Activated naive CD8-positive, alpha-beta T cell treated with anti-CD3 and anti-CD28 coated beads for 36 hours (primary cell): ENCODE measurements at places on chromosomes 6 and 20. TPM values are rescaled to one million over a fixed set of nuclear protein-coding genes. Genes with fewer than 3 reads are reported as not detected.

DNA sequence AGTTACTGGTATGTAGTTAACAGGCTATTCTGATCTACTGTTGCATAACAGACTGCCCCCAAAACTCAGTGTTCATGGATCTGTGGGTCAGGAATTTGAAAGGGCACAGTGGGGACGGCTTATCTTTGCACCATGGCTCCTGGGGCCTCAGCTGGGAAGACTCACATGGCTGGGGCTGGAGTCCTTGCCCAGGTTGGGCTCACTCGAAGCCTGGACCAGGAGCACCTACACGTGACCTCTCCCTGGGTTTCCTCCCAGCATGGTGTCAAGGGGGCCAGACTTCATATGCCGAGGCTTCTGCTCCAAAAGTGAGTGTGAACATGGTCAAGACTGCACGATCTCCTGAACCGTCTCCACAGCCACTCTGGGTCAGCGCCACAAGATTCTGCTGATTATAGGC, 11.7 kb downstream of the SYNDIG1 start:
- no peak for DNase-seq
- no peaks in the 10 kb centered on the region for H3K36me3 ChIP-seq
- no peaks in the 10 kb centered on the region for H3K4me1 ChIP-seq
- H3K27ac ChIP-seq, result no peak overlapping the region
- H3K4me3 ChIP-seq, result no peak overlapping the region

DNA sequence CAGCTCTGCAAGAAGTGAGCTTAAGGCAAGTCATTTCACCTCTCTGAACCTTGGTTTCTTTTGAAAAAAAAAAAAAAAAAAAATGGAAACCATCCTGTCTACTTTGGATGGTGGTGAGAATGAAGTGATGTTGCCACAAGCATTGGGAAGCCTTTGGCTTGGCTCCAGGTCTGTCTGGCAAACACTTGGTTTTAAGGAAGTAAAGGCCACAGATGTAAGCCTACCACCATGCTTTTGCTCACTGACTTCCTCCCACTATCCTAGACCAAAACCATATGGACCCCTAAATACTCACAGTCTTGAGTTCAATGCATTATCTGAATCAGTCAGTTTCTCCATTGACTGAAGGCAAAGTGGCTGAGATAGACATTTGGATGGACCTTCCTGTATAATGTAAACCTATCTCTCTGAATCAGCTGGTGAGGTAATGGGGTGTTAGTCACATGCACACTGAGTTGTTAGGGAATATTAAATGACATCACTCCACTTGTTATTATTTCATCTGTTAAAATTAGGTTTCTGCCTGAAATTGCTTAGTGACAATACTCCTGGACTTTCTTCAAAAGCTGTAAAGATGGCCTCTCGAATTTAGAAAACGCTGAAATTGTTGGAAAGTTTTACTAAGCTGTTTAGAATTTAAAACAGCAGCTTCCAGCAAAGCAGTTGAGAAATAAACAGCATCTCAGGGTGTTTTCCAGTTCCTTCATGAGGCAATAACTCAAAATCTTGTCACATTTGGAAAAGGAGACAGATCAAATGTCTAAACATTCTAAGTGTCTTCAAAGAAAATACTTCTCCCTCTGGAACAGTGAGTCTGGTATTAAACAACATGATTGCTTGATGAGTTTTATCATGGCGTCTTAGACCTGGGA, 833.5 kb downstream of the DHX35 start:
- H3K4me3 ChIP-seq, result no peak overlapping the region
- H3K4me1 ChIP-seq, result no peaks in the 10 kb centered on the region
- no peak overlapping the region for H3K27ac ChIP-seq
- no peak for DNase-seq
- H3K27me3 ChIP-seq, result peaks cover 3% of the 10 kb centered on the region

- peak overlapping the region; percentile 32 for H3K4me3 ChIP-seq
- no peaks in the 10 kb centered on the region for H3K36me3 ChIP-seq
- H3K4me1 ChIP-seq, result peaks cover 30% of the 10 kb centered on the region
- H3K27me3 ChIP-seq, result peaks cover 5% of the 10 kb centered on the region
Measured at GRCh38 chr6:155186052-155186658, 77.7 kb upstream of the CLDN20 start.

GRCh38 chr6:55980627-55981211, 105.3 kb upstream of the BMP5 start:
- no peak for DNase-seq
- no peaks in the 10 kb centered on the region for H3K36me3 ChIP-seq
- no peak overlapping the region for H3K27ac ChIP-seq

- peaks cover 33% of the 10 kb centered on the region for H3K4me1 ChIP-seq
- H3K36me3 ChIP-seq, result peaks cover 30% of the 10 kb centered on the region
- H3K27ac ChIP-seq, result no peak overlapping the region
- no peaks in the 10 kb centered on the region for H3K27me3 ChIP-seq
- DNase-seq, result no peak
Measured at GRCh38 chr6:37897818-37898515, 78.4 kb downstream of the ZFAND3 start.

DNA sequence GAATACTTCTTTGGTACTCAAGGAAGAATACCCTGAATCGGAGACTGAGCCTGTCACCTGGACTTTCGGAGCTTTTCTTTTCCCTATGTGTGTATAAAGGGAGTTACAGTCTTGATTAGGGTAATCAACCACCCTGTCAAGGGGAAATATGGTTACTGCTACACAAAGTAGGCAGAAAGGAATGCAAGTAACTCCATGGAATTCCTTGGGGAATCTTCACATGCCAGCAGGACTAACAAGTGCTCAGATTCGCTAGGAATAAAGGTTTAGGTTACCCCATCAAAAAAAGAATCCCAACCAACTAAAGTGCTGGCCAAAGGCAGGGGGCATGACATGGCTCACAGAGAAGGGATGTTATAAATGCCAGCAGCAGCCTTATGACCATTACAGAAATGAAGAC, 10.4 kb downstream of the KCNS1 start:
- H3K4me1 ChIP-seq, result peaks cover 5% of the 10 kb centered on the region
- no peak for DNase-seq
- H3K27ac ChIP-seq, result no peak overlapping the region
- peaks cover 19% of the 10 kb centered on the region for H3K36me3 ChIP-seq

- H3K4me1 ChIP-seq, result peaks cover 21% of the 10 kb centered on the region
- no peaks in the 10 kb centered on the region for H3K36me3 ChIP-seq
- H3K4me3 ChIP-seq, result peak overlapping the region; percentile 30
- DNase-seq, result peak; percentile 28
- no peak overlapping the region for H3K27ac ChIP-seq
Measured at GRCh38 chr6:56595490-56596122, 47.1 kb downstream of the DST start.

DNA sequence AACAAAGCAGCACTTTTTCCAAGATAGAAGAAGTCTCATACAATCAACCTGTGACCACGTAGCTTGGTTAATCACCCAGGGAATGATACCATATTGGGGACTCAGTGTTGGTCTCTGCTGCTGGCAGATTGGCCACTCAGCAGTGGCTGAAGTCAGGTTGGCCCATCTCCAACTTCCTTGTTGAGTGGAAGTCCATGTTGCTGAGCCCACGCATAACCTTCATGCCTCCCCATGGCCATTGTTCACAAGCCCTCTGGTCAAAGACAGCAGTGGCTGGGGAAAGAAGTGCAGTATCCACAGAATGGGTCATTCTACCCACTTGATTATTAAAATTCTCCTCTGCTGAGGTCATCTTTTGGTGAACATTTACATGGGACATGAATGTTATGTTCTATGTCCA, 38.5 kb downstream of the PKIB start:
- no peak overlapping the region for H3K27ac ChIP-seq
- H3K4me1 ChIP-seq, result no peaks in the 10 kb centered on the region
- H3K36me3 ChIP-seq, result no peaks in the 10 kb centered on the region
- no peak for DNase-seq
- H3K4me3 ChIP-seq, result no peak overlapping the region

The NRM gene
- total RNA-seq, result 19.7 TPM
